ENCODE measurements at places on chromosomes 4 and X.

GRCh38 chr4:5036239-5036638 is 15.0 kb upstream of the STK32B start:
- no peak for DNase-seq

GRCh38 chr4:7427831-7428260 is 6.9 kb downstream of the PSAPL1 start:
- no peak for DNase-seq

GRCh38 chr4:153170407-153170806 is 33.8 kb upstream of the TRIM2 start:
- DNase-seq: no peak

- DNase-seq: no peak
Measured at GRCh38 chrX:41538707-41539106, 91.6 kb downstream of the NYX start.

DNA sequence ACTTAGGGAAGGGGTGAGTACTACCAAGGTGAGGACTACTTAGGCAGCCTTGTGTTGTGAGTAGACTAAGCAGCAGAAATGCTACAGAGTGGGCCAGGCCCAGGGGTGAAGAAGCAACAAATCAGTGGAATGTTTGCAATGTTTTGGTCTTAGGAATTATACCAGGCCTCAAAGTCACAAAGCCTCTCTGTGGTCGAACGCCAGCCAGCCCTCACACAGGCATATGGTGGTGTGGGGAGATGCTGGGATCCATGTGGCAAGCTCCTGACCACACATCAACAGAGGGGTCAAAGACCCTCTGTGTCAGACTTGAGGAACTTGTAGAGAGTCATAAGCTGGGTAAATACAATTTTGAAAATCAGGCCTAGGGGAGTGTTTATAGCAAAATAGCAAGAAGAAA is 153.8 kb upstream of the KLF3 start:
- DNase-seq: no peak

GRCh38 chrX:154403192-154403591 is 5.0 kb downstream of the RPL10 start:
- DNase-seq: no peak

GRCh38 chrX:71095555-71095980 is at the start of gene FOXO4:
TSS of gene FOXO4 (plus strand) at chrX:71095851. CDS start at chrX:71096529, 678 bp downstream.
- peak; percentile 95 for DNase-seq

DNA sequence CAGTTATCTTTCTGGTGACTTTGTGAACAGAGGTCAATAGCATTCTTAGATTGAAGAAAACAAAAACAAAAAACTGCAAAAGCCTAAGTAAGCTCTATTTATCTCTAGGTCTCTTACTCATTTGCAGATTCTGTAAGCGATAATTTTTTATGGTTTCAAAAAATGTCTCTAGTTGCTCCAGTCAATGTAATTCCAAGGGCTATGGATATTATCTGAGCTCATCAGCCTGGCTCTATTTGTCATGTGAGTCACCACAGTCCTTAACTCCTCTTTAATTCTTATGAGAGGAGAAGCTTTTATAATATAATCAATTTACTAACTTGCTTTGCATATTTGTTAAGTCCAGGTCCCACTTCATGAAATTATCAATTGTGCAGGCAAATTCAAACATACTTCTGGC is 79.1 kb downstream of the NPFFR2 start:
- DNase-seq: no peak

DNA sequence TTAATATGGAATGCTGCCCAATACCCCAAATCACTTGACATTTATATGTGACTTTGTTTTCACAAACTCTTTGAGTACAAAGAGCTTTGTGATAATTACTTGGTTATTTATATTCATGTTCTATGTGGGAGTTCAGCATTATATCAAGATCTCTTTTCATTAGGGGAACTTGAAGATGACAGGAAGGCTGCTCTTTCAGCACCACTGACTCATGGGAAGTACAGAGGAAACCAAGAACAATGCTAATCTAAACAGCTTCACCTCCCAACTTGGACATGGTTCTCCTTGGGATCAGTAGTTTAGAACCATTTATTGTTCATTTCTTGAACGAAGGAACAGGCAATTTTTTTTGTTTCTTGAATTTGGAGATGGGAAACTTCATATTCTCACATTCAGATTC is 184.0 kb upstream of the AFF2 start:
- DNase-seq: no peak

DNA sequence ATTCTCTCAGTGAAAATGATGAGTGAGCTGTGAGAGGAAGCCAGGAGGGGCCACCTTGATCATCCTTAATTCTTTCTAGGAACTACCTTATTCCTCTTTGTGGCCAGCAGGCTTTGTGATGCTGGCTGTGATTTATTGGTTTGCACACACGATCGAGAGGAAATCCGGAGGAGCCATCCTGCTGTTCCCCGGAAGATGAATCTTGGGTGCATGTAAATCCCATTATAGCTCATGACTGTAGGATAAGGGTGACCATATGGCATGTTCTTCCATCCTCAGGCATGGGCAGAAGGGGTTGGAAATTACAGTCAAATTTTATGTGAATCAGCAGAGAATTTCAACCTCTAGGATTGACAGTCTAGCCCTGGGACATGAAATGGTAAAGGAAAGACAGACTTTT is 254.5 kb downstream of the UNC5C start:
- peak; percentile 94 for DNase-seq

GRCh38 chr4:30718021-30718542 is 2.1 kb upstream of the PCDH7 start:
- DNase-seq: peak; percentile 55

GRCh38 chr4:123233136-123233768 is 163.3 kb upstream of the SPRY1 start:
- peak; percentile 9 for DNase-seq

- no peak for DNase-seq
Measured at GRCh38 chrX:69264158-69264581, 98.9 kb upstream of the PJA1 start.

GRCh38 chrX:568311-568710 is 62.3 kb upstream of the SHOX start:
- no peak for DNase-seq

DNA sequence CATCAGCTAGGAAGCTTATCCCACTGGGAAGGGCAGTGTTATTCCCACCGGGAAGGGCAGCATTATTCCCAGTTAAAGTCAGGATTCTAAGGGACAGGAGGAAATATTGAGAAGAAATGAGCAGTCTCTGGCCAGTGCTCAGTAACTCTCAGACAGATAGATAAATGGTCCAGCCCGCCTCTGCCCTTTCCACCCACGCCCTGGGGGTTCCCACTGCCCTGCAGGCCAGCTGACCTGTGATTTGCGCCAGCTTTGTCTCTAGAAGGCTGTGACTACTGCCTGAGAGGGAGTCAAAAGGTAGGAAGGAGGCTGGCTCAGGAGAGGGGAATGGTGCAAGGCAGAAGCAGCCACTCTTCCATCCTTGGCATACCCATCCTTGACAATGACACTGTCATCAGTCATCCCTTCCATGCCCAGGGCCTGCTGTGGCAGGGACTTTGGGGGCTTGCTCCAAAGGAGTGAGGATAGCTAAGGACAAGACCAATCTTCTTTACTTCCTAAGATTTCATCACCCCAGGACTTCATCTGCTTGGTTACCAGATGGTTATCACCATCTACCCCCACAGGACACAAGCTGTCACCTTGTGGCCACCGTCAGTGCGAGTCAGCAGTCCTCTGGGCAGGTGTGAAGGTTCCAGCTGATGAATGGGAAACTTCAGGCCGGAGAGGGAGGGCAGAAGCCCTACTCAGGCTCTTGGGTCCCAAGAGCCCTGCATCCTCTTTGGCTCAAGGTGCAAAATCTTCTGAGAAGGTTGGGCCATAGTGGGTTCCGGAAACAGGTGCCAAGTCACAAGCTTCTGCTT is 49.5 kb downstream of the SEPSECS start:
- DNase-seq: no peak

GRCh38 chrX:10513974-10514373 is 106.4 kb downstream of the MID1 start:
- peak; percentile 3 for DNase-seq

DNA sequence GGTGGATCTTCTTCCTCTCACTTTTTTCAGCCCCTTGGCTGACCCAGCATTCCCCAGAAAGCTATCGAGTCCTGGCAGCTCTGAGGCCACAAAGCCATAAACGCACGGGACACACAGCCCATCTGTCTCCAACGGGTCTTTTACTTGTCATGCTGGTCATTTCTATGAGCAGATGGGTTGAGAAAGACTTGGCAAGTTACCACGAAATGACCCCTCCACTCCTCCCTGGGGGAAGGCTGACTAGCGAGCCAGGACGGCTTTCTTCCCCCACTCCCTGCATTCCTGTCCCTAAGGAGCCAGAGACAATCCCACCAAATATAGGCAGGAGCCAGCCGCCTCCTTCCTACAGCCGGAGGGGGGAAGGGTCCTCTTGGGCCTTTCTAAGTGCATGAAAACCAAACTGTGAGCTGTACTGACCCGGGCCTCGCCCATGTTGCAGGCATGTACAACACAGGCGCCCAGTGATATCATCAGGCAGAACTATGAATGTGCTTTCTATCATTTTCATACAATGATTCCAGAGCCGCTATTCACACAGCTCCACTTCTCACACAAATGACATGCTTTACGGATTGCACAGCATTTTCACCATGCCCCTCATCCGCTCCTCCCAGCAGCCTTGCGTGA is 28.6 kb downstream of the AFAP1 start:
- DNase-seq: peak; percentile 76

DNA sequence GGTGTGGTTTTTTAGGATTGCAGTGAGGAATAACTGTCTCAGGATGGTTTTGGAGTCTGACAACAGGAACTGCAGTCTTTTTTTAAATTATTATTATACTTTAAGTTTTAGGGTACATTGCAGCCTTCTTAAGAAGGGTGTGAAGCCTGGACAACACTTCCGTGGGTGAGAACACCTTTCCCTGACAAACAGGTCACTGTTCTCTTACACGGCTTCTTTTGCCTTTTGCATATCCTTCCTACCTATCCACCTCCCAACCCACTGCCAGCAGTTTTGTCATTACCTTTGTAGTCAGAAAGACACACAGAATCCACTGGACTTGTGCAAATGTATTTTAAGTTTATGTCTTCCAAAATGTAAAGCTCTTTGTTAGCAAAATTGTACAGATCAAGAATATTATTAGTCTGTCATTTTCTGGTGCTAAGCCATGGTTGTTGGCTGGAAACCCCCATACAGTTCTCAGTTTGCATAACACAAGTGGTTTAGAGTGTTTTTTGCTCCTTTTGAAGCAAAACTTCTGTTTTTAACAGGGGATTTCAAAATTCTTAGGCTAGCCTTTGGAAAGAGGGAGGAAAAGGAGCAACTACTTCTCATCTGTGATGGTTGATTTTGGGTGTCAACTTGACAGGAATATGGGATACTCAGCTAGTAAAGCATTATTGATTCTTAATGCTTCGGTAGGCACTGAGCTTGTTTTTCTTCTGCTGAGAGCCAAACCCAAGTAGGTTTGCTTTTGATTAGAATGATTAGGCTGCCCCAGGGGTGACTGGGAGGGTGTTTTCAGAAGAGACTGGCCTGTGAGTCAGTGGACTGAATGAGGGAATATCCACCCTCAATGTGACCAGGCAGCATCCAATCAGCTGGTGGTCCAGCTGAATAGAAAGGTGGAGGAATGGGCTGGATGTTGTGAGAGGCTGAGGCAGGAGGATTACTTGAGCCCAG is 29.4 kb upstream of the KLHL2 start:
- no peak for DNase-seq

DNA sequence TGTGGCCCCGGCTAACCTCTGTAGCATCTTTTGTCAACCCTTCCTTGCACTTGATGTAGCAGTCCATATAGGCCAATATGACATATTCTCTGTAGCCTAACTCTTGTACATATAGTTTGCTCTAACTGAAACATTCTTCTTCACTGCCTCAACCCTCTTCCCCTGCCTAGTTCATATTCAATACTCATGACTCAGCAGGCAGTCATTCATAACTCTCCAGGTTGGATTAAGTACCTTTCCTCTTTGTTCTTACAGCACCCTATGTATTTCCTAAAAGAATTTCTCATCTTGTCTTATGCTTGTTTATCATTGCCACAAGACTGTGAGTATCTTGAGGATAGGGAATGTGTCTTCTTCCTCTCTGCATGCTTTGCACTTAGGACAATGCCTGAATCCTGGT is 76.9 kb downstream of the TMLHE start:
- DNase-seq: no peak

- DNase-seq: no peak
Measured at GRCh38 chr4:114998316-114998715, 115.1 kb downstream of the NDST4 start.

GRCh38 chrX:72020788-72021187 is 110.1 kb downstream of the NHSL2 start:
- no peak for DNase-seq

DNA sequence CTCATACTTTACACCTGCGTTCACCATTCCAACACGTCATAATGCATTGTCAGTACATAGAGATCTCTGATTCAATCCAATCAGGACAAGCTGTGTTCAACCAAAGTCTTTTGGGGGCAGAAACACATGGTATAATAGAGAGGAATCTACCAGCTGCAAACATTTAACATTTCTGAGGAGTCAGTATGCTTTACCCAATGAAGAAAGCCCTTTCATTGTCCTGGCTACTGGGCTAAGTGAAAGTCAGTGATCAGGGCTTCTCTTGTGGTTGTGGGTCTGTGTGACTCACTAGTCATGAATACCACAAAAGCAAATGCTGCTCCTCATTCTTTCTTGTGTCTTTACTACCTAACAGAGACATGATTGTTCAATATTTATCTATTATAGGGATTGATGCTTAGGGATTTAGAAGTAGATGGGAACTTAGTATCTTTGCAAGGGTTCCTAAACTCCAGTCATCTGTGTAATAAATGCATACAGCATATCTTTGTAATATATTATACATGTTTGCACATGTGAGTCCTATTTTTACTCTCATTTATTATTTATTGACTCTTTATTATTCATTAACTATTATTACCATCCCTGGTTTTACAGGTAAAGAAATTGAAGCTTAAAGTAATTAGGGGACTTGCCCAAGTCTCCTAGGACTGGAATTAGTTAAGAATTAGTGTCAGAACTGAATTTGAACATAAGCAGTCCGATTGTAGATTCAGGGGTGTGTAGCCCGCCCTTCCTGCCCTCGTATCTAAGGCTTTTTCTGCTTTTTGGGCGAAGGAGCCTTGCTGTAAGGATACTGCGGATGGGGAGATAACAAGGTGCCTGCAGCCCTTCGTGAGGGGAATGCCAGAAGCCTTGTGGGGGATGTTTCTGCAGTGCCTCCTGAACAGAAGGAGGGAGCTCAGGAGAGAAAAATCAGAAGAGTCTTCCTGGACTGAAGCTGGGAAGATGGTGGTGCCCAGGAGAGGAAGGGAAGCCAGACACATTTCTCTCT is 353.1 kb upstream of the BOD1L1 start:
- DNase-seq: no peak

DNA sequence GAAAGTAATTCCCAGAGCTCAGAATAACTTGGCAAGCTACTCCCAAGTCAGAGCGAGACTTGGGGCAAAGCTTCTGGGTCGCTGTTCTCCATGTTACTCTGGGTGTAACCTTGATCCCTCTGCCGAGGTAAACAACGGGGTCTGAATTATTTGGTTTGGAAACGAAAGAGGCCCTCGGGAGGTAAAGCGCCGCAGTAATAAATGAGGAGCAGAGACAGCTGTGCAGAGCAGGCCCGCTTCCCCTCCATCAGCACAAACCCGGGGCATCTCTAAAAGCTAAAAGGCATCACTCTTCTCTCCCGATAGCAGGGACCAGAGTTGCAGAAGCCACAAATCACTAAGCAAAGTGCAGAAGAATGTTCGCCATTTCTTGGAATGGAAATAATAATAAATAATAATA is 561.5 kb downstream of the BCOR start:
- no peak for DNase-seq

Data from NCI-H82 (cell line).